ENCODE measurements at places on chromosomes 12 and 14.

DNA sequence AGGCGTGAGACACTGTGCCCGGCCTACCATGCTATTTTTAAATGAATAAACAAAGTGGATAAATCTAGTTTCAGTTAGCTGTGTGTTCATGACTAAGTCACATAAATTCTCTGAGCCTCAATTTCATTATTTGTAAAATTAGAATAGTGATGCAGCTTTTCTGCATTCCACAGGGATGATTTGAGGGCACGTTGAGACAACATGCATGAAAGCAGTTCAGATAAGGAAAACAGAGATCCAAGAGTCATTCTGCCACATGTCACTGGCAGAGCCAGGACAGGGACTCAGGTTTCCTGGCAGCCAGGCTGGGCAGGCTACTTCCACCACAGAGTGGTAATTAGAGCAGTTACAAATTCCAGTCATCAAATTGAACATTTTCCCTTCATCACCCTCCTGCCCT is 2.9 kb upstream of the PPP4R4 start:
- peak; percentile 68 for DNase-seq

DNA sequence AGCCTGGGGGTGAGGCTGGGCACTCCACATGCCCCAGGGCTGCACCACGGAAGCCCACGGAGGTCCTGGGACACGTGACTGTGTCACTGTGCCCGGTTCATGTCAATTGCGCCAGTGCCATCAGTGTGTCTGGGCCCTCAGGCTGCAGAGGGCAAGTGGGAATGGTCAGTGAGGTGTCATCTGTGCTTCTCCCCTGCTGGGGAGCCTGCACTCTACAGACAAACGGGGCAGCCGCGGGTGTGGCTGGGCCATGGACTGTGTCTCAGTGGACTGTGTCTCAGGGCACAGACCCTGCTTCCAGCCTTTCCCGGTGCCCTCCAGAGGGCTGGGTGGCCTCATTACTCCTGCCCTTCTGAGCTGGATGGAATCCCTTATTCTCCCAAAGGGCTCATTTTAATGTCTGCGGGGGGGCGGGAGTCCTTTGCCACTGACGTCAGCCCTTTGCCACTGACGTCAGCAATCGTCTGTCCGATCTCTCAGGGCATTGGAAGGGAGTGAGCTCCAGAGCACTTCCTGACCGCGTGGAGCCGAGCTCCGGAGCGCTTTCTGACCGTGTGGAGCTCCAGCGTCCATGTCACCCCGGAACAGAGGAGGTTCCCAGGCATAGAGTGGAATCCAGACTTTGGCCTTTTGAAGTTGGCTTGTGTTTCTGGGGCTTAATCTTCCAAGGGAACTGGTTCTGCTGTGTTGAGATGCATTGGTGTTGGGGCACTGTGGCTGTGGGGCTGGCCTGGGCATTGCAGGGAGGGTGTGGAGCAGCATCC is 72.4 kb downstream of the ADGRD1 start:
- DNase-seq: no peak

GRCh38 chr14:102830474-102831045 is 53.3 kb downstream of the TRAF3 start:
- DNase-seq: no peak

- no peak for DNase-seq
Observed at GRCh38 chr14:38971258-38971921, 131.6 kb downstream of the SEC23A start.

- DNase-seq: no peak
Observed at GRCh38 chr12:127343940-127344339, 923.0 kb upstream of the TMEM132C start.

DNA sequence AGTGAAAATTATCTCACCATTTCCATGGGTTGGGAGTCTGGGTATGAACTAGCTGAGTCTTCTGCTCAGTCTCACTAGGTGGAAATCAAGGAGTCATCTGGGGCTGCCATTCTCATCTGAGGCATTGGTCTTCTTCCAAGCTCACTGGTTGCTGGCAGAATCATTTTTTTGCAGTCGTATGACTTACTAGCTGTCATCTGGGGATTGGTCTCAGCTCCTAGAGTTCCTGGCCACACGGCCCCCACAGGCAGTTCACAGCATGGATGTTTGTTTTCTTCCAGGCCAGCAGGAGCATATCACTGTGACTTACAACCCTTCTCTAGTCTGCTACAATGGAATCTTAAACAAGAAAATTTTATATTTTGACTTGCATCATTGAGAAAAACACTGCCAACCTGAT is 18.6 kb upstream of the OR10AD1 start:
- no peak for DNase-seq

Data from HFFc6 (cell line).